ENCODE measurements at places on chromosomes 4 and X.

DNA sequence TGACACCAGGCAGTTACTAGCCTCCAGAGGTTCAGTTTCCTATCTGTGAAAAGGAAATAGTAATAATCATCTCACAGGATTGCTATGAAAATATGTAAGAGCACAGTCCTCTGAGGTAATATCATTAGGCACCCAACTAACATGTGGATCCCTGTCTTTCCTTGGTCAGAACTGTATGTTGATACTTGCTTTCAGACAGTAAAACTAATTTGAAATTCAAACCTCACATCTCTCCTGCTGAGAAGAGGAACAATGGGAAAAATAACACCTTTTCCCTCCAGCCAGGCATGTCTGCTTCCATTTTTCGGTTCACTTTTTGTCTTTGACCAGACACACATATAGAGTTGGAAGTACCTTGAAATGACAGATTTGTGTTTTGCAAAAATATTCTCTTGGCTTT, 262.7 kb downstream of the IL15 start:
- DNase-seq, result peak; percentile 2

- no peak for DNase-seq
Observed at GRCh38 chrX:123917069-123917468, 44.4 kb upstream of the STAG2 start.

DNA sequence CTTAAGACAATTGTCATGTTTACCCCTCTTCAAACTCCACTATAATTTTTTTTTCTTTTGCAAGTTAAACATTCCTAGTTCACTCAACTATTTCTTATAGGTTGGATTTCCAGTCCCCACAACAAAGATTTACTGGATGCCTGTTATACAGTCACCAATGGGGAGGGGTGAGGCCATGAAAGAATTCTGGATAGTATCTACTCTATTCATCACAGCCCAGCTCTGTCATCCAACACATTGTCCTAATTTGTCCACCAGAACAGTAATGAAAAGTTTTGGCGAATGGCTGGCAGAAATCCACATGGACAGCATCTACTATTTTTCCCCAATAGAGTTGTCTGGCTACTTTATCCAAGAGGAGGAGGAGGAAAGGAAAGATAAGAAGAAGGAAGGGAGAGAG, 192.7 kb upstream of the S100G start:
- no peak for DNase-seq

DNA sequence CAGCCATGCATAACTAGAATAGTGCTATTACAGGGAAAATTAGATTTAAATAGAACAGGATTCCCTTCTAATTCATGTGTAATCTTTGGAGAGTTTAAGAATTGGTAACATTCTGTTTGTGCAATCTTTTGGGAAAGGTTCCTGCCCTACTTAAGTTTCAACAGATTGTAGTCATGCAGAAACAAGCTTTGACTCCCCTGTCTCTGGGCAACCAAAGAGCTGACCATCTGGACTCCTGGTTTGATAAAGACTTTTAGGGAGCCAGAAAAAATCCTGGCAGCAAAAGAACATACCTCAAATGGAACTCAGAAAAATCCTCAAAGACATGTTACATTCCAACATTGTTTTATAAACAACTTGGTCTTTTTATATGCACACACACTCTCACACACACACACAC, 191.1 kb upstream of the NEIL3 start:
- no peak for DNase-seq

GRCh38 chr4:111943796-111944203, 201.5 kb upstream of the FAM241A start:
- peak; percentile 10 for DNase-seq

DNA sequence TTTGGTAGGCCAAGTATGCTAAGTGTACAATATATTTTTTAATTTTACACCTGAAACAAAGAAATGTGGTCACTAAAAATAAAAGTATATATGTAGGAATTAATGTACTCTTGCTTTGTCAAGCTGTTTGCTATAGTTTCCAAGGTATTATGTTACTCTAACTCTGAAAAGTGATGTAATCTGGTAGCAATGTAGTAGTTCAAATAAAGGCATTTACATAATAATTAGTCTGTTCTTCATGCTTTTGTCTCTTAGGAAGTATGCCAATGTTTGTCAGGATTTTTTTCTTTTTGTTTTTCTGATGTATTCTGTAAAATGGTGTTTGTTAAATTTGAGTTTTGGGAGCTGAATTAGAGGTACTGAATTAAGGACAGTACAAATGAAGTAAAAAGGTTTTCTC, 89.5 kb downstream of the PLS3 start:
- no peak for DNase-seq
